ENCODE measurements at places on chromosomes 1 and 21.

DNA sequence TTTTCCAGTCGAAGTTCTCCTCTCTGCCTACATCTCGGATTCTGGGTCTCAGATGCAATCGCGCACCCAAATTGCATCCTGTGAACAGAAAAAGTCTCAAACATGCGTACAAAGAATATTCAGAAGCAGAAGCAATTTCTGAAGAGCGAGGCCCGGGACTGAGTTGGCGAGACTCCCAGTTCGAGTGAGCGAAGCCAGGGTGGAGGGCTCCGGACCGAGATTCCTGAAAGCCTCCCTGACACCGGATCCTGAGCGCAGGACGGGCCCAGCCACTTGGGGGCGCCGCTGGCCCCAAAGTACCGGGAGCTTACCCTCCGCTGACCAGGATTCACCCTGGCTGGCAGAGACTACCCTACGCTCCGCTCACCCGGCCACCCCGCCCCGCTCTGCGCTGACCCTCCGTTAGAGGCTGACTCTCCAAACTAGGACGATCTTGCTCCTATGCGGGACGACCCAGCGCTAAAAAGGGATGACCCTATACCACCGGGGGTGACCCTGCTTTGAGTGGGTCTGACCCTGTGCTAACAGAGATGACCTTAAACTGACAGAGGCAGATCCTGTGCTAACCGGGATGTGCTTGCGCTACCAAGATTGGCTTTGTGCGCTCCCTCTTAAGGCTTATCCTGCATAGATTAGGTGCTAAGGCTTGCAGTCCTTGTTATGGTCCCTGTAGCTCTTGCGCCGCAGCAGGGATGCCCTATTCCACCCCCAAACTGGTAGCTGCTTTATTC, 12.1 kb downstream of the FOXD2 start:
- H3K27me3 ChIP-seq: no peaks in the 10 kb centered on the region
- peaks cover 2% of the 10 kb centered on the region for H3K4me1 ChIP-seq
- H3K4me3 ChIP-seq: no peak overlapping the region
- no peak for DNase-seq
- no peak overlapping the region for H3K27ac ChIP-seq

DNA sequence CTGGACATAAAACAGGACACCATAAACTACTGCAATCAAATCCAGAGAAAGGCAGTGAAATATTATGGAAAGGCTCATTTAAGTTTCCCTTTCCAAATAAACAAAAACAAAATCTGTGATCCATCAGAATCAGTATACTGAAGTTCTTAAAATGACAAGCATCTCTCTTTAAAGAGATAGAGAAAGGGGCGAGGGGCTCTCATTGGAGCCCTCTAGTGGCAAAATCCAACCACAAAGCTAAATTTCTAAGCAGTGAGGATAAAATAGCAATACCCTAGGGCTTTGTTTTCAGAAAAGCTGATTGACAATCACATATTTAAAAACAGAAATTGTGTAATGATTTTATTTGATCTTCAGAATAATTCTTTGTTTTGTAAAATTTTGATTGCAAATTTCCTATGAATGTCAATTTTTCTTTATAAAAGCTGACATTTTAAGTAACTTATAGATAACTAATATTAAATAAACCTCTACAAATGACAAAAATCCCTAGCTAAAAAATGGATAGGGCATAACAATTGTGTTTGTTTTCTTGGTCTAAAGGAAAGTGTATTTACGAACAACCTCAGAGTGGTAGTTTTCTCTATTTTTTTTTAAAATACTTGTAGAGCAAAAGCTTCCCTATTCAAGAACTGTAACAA, 138.2 kb downstream of the COL24A1 start:
- no peaks in the 10 kb centered on the region for H3K4me1 ChIP-seq
- H3K27me3 ChIP-seq: peaks cover 3% of the 10 kb centered on the region

GRCh38 chr1:204041232-204041767, 31.6 kb upstream of the SOX13 start:
- H3K36me3 ChIP-seq: no peaks in the 10 kb centered on the region
- H3K4me3 ChIP-seq: no peak overlapping the region
- H3K4me1 ChIP-seq: peaks cover 12% of the 10 kb centered on the region
- H3K27ac ChIP-seq: no peak overlapping the region

DNA sequence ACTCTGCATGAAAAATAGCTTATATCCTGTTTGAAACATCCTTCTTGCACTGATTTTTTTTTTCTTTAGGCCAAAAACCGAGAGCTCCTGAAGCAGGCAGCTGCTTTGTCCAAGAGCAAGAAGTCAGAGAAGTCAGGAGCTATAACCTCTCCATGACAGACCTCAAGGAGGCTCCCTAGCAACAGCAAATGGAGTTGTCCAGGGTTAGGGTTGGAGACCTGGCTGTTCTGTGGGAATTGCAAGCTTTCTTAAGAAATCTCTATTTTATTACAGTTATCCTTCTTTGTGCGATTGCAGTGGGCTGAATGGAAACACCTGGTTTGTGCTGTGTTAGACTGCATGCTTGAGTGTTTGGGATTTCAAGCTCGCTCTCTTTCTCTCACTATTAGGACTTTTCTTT, 12.6 kb upstream of the STX12 start:
- DNase-seq: no peak
- peaks cover 17% of the 10 kb centered on the region for H3K36me3 ChIP-seq
- H3K27ac ChIP-seq: no peak overlapping the region
- H3K4me3 ChIP-seq: no peak overlapping the region
- no peaks in the 10 kb centered on the region for H3K4me1 ChIP-seq
- H3K27me3 ChIP-seq: no peaks in the 10 kb centered on the region

Measured in SJSA1 (cell line).